ENCODE measurements at places on chromosomes 5 and 9. TPM values are rescaled to one million over a fixed set of nuclear protein-coding genes. Genes with fewer than 3 reads are reported as not detected.

The CDH9 gene
- total RNA-seq = not detected

The SPINK1 gene
- not detected for total RNA-seq

The NUTM2G gene
- total RNA-seq = not detected

The SPAAR gene
- total RNA-seq = not detected

The SLC36A2 gene
- total RNA-seq = not detected

The PDE6A gene
- total RNA-seq = not detected

The PCA3 gene
- total RNA-seq = not detected

The PCDHGB1 gene
- 3.5 TPM for total RNA-seq

The CTSL gene
- 187 TPM for total RNA-seq

The SPARC gene
- total RNA-seq = 1,844 TPM

The TRMT10B gene
- total RNA-seq = 2.9 TPM

The ARID3C gene
- total RNA-seq = 0.32 TPM
